ENCODE measurements at places on chromosomes 11 and 22.

- DNase-seq: no peak
Observed at GRCh38 chr22:47200273-47201051, 438.0 kb downstream of the TBC1D22A start.

DNA sequence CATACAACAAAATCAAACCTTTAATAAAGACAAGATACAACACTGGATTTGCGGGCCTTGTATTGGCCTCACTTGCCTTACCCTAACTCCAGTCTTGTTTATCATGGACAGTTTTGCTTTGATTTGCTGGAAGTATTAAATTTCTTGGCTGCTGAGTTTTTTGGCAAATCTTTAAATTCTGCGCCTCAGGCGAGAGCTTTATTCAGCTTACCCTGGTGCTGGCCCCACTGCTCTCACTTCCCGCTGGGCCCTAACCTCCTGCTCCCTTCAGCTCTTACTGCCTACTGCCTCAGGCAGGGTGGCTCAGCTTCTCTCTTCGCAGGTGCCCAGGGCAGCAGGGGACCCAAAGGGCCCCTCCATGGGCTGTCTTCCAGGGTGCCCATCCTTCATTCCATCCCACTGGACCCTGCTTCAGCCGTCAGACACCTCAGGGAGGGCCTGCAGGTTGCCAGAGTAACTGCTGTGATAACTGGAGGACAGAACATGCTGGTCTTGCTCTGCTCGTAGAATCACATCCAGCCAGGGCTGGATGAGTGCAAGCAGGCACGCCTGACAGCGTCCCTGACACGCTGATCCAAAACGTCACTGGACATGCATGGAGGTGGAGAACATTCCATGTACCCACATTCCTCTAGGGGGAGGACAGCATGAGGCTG is 45.7 kb upstream of the TUB start:
- no peak for DNase-seq

GRCh38 chr11:78223320-78223954 is 34.7 kb downstream of the USP35 start:
- no peak for DNase-seq

DNA sequence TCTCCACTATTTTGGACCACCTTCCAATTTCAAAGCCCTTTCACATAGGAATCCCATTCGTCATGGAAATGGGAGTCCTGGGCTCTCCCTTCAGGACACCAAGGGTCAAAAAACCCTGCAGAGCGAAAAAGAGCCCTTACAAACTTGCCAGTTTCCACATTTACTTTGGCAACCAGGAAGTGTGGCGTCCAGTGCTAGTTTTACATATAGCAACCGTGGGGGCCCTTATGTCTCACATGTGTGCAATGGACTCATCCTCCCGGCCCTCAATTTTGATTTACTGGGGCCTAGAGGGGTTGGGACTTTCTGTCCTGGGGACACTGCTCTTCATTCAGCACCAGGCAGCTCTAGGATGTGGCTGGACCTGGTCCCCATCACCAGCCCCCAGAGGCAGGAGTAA is 33.7 kb downstream of the DAGLA start:
- DNase-seq: no peak

DNA sequence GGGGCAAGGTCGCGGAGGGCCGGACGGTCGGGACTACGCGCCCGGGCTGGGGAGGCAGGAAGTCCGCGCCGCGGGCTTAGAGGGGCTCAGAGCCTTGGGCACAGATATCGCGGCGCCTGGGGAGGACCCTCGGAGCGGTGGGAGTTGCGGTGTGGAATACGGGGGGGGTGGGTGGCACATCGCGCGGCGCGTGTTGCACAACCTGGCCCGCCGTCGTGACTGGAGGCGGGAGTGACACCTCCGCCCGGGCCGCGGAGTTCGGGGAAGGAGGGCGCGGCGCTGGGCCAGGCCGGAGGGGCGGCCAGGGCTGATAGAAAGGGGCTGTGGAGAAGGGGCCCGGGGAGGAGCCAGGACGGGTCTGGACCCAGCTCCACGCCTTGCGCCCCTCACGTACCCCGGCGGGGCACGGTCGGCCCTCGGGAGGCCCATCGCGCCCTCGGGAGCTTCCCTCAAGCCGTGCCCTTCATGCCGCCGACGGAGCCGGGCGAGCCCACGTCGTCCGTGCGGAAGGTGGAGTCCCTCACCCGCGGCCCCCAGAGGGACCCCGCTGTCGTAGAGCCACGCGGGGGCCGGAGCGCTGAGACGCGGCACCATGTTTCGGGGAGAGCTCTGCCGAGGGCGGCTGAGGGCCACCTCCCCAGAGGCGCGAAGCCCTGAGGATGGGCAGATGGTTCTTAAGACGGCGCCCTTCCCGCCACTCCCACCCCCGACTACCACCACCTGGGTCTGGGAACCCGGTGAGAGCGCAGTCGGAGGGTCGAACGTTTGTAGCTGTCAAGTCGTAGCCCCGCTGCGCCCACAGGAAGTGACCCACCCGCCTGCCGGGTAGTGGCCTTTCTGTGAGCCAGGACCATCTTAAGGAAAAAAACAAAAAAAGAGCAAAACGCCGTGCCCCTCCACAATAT is 729 bp downstream of the IL17RA start:
- DNase-seq: no peak

DNA sequence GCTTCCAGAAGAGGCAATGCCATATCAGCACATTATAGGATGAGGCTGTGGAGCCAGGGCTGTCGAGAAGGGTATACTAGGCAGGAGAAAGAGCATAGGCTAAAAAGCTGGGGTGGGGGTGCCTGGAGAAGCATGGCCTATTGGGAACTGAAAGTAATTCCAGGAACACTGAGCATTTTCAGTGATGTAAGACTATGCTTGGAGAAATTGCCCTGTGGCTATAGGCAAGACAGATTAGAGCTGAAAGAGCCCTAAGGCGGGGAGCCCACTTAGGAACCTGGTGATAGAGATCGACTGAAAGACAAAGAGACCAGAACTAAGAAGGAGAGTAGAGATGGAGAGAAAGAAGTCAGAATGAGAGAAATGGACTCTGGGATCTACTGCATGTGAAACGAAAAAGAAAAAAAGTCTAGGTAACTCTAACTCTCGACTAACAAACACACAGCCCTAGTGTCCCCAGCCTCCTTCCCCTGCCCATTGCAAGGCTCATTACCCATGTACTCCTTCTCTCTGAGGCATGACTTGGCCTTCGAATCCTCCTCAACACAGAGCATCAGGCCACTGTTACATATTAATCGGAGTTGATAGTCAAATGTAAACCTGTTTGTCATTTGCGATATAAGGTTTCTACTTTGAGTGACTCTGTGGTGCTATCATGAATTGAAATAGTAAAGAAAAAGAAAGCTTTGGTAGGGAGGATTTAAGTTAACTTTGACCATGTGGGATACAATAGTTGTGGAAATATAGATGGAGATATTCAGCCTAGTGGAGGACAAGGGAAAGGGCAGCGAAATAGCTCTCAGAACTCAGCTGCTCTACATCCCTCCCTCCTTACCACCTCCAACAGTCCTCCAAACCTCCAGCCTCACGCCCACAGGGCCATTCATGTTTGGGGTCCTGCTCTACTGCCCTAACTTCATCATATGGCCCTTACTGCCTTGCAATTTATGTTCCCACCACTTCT is 52.3 kb upstream of the BMAL1 start:
- DNase-seq: no peak

DNA sequence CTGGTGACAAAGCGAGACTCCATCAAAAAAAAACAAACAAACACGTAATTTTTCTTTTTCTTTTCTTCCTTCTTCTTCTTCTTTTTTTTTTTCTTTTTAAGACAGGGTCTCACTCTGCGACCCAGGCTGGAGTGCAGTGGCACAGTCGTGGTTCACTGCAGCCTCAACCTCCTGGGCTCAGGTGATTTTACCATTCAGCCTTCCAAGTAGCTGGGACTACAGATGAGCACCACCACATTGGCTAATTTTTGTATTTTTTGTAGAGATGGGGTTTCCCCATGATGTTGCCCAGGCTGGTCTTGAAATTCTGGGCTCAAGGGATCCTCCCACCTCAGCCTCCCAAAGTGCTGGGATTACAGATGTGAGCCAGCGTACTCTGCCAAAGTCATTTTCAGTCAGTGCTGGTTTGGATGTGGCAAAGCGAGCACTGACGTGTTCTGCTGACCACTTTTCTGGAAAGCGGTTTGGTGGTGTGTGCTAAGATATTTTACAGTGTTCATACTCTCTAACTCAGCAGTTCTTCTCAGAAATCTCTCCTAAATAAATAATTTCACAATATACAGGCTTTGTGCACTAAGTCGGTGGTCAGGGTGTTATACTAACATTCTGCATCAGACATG is 10.7 kb downstream of the FAM118A start:
- DNase-seq: no peak
